ENCODE measurements at places on chromosomes 3 and 15.

GRCh38 chr3:87614998-87615397 is 338.6 kb upstream of the POU1F1 start:
- no peak for DNase-seq

- DNase-seq: no peak
These were observed 216.2 kb upstream of the THBS1 start for GRCh38 chr15:39364721-39365120.

GRCh38 chr15:57697588-57697987 is 8.9 kb upstream of the POLR2M start:
- DNase-seq: no peak

DNA sequence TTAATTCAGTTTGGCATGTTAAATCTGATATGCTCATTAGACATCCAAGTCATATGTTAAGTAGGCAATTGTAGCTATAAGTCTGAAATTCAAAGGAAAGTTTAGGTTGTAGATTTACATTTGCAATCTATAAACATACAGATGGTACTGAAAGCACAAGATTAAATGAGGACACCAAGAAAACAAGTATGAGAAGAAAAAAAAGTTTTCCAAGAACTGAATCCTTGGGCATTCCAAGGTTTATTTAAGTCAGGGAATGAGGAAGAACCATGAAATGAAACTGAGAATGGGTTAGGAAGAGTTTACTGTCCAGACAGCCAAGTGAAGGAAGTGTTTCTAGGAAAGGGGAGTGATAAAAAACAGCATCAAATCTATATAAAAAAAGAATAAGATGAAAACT is 756.1 kb upstream of the DPPA4 start:
- DNase-seq: no peak
